ENCODE measurements at places on chromosomes 5 and 9.
A peak's percentile ranks its signal among the peaks of the same experiment; 100 is the strongest.

GRCh38 chr9:129698254-129698757 lies 32.9 kb downstream of the PRRX2 start:
- no peaks in the 10 kb centered on the region for H3K4me1 ChIP-seq
- DNase-seq: no peak
- H3K27me3 ChIP-seq: peaks cover 97% of the 10 kb centered on the region
- no peak overlapping the region for H3K4me3 ChIP-seq

DNA sequence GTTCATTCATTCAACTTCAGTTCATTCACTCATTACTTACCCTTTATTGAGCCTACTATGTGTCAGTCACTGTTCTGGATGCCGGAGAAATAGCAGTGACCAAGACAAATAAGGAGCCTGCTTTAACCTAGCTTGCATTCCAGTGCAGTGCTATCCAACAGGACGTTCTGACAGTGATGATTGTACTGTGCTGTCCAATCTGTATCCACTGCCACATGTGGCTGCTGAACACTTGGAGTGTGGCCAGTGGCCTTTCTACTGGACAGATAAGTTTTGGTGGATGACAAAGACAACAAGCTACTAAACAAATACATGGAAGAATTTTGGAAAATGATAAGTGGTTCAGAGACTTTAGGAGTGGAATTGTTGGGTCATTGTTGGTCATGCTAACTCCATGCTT lies 33.6 kb downstream of the SUB1 start:
- no peaks in the 10 kb centered on the region for H3K4me1 ChIP-seq
- no peaks in the 10 kb centered on the region for H3K36me3 ChIP-seq
- H3K27me3 ChIP-seq: no peaks in the 10 kb centered on the region
- H3K27ac ChIP-seq: no peak overlapping the region
- H3K4me3 ChIP-seq: no peak overlapping the region
- DNase-seq: no peak

GRCh38 chr5:52906845-52907244 lies 82.3 kb upstream of the ITGA2 start:
- H3K27me3 ChIP-seq: no peaks in the 10 kb centered on the region
- H3K4me1 ChIP-seq: no peaks in the 10 kb centered on the region
- H3K4me3 ChIP-seq: no peak overlapping the region
- no peak for DNase-seq
- no peak overlapping the region for H3K27ac ChIP-seq

GRCh38 chr9:37806271-37806670 lies 5.7 kb downstream of the DCAF10 start:
- H3K36me3 ChIP-seq: no peaks in the 10 kb centered on the region
- DNase-seq: no peak
- H3K27me3 ChIP-seq: no peaks in the 10 kb centered on the region
- peaks cover 15% of the 10 kb centered on the region for H3K4me1 ChIP-seq
- H3K27ac ChIP-seq: no peak overlapping the region

GRCh38 chr5:3181671-3182070 lies 414.0 kb upstream of the IRX1 start:
- H3K27me3 ChIP-seq: no peaks in the 10 kb centered on the region
- H3K4me1 ChIP-seq: no peaks in the 10 kb centered on the region
- H3K4me3 ChIP-seq: no peak overlapping the region
- no peak overlapping the region for H3K27ac ChIP-seq
- H3K36me3 ChIP-seq: no peaks in the 10 kb centered on the region

- H3K27ac ChIP-seq: no peak overlapping the region
- H3K36me3 ChIP-seq: no peaks in the 10 kb centered on the region
- no peak overlapping the region for H3K4me3 ChIP-seq
Observed at GRCh38 chr5:72248410-72248981, 71.5 kb downstream of the MRPS27 start.

GRCh38 chr9:72623156-72623555 lies 101.7 kb downstream of the TMC1 start:
- no peak overlapping the region for H3K4me3 ChIP-seq
- H3K4me1 ChIP-seq: peaks cover 4% of the 10 kb centered on the region
- H3K36me3 ChIP-seq: no peaks in the 10 kb centered on the region
- no peak for DNase-seq

- H3K27ac ChIP-seq: no peak overlapping the region
- DNase-seq: no peak
- no peaks in the 10 kb centered on the region for H3K27me3 ChIP-seq
- no peaks in the 10 kb centered on the region for H3K4me1 ChIP-seq
- no peak overlapping the region for H3K4me3 ChIP-seq
Observed at GRCh38 chr5:4513381-4513780, 626.7 kb upstream of the ADAMTS16 start.

DNA sequence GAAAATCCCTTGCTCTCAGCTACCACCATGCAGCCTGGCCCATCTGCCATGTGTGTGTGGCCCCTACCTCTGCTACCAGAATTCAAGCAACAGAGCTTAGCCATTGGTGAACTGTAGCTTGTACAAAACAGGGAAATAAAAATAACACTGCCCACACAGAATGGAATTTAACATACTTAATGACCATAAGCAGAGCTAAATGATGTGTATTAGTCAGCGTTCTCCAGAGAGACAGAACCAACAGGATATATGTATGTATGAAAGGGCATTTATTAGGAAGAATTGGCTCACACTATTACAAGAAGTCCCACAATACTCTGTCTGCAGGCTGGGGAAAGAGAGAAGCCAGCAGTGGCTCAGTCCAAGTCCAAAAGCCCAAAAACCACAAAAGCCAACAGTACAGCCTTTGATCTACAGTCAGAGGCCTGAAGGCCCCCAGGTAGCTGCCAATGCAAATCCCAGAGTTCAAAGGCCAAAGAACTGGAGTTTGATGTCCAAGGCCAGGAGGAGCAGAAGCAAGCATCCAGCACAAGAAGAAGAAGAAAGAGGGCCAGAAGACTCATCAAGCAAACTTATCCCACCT lies 318.8 kb downstream of the DNAH5 start:
- H3K36me3 ChIP-seq: no peaks in the 10 kb centered on the region
- no peak overlapping the region for H3K4me3 ChIP-seq
- no peak for DNase-seq

DNA sequence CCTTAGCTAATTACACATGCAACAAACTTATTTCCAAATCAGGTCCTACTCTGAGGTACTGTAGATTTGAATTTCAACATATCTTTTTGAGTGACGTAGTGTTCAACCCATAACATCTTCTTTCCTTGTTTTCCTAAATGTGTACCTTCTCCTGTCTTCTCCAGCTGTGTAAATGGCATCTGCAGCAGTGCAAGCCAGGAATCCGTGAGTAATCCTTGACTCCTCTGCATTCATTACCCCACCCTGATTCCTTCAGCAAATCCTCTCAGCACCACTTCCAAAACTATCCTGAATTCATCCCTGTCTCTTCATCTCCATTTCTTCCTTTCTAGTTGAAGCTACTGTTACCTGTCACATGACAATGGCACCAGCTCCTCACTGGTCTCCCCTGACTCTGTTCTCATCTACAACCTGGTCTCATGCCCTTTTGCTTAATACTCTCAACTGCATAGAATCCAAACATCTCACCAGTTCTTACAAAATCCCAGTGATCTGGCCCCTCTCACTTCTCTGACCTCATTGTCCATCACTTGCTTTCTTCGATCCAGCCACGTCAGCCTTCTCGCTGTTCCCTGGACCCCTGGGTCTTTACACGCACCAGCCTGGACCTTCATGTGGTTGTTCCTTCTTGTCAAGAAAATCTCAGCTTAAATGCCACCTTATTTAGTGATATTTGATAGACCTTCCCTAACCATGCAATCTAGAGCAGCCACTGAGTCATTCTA lies 14.6 kb upstream of the TRAF1 start:
- no peaks in the 10 kb centered on the region for H3K36me3 ChIP-seq
- no peak for DNase-seq
- no peaks in the 10 kb centered on the region for H3K27me3 ChIP-seq
- peaks cover 30% of the 10 kb centered on the region for H3K4me1 ChIP-seq

DNA sequence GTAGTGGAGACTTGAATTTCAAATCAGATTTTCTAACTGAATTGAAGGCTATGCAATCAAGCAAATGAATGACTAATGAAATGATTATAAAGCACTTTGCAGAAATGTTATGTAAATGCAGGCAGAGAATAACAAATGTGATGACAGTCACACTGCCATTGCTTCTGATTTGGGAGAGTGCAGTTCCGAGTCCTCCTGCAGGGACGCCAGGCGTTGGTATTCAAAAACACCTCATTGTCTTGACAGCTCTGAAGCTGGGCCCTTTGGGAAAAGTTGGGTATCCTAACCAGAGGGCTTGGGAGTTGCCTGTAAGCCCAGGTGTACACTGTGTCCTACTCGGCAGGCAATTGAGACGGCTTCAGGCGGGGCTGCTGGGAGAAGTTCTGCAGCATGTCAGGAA lies 57.9 kb downstream of the C5orf15 start:
- no peak overlapping the region for H3K27ac ChIP-seq
- H3K36me3 ChIP-seq: no peaks in the 10 kb centered on the region
- H3K4me1 ChIP-seq: no peaks in the 10 kb centered on the region
- no peak overlapping the region for H3K4me3 ChIP-seq
- DNase-seq: no peak

DNA sequence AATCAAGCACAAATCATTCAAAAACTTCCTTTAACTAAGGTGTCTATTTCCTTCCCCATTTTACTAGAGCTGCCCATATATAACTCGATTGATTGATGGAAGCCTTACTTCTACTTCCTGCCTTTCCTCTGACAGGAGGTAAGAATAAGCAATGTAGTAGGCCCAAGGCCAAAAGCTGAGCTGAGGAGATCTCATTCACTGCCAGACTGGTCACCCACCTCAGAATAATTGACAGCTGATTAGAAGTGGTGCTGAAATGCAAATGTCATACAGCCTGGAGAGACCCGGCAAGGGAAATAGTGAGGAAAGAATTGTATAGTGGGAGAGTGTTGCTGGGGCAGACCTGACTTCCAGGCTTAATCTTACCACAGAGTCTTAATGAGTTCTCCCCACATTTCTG lies 239.9 kb downstream of the SAXO1 start:
- no peak for DNase-seq
- H3K27me3 ChIP-seq: no peaks in the 10 kb centered on the region
- no peaks in the 10 kb centered on the region for H3K4me1 ChIP-seq
- H3K4me3 ChIP-seq: no peak overlapping the region
- no peaks in the 10 kb centered on the region for H3K36me3 ChIP-seq
- no peak overlapping the region for H3K27ac ChIP-seq

DNA sequence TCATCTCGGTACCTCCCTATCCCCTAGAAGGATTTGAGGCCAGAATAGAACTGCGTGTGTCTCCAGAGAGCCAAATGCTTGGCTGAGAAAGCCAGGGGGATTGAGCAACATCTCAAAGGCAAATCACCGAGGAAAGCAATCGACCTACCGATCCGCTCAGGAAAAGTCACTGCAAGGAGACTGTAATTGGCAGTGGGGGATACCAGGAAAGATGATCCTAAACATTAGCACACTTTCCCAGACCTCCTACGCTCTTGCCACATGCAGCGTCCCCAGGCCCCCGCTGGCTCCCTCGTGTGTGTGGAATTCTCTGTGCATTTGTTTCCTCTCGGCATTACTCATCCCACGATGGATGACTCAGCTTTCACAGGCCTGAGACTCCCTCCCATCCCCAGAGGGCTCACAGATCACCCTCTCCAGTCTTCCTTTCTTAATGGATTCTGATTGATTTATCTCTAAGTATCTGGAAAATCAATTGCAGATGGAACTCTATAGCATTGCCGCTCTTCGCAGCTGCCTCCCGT lies 82.2 kb upstream of the ICE1 start:
- H3K4me3 ChIP-seq: no peak overlapping the region
- no peak overlapping the region for H3K27ac ChIP-seq
- no peaks in the 10 kb centered on the region for H3K27me3 ChIP-seq
- no peaks in the 10 kb centered on the region for H3K4me1 ChIP-seq
- no peak for DNase-seq

GRCh38 chr9:130051855-130052254 lies 1.9 kb upstream of the GPR107 start:
- H3K27ac ChIP-seq: no peak overlapping the region
- H3K27me3 ChIP-seq: no peaks in the 10 kb centered on the region
- no peak overlapping the region for H3K4me3 ChIP-seq
- no peaks in the 10 kb centered on the region for H3K36me3 ChIP-seq

GRCh38 chr5:167453246-167454030 lies 838.0 kb upstream of the WWC1 start:
- no peaks in the 10 kb centered on the region for H3K36me3 ChIP-seq
- H3K27ac ChIP-seq: no peak overlapping the region
- no peaks in the 10 kb centered on the region for H3K27me3 ChIP-seq
- no peaks in the 10 kb centered on the region for H3K4me1 ChIP-seq
- DNase-seq: no peak

DNA sequence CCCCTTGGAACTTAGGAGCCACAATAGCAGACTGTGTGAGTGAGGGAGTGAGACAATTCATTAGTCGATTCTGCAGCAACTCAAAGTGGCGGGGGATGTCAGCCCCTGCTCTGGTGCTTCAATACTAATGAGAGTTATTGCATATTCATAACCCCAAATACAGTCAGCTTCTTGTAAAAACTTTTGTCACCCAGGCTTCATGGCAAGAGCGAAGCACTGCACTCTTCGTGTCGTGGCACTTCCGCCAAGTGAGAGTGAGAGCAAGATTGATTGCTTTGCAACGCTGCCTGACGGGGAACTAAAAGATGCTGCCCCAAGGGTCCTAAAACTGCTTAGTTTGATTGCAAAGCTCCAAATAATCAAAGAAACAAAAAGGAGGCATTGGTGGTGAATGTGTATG lies 150.9 kb downstream of the NR2F1-AS1 start:
- H3K27me3 ChIP-seq: no peaks in the 10 kb centered on the region
- no peak overlapping the region for H3K27ac ChIP-seq
- no peaks in the 10 kb centered on the region for H3K4me1 ChIP-seq
- no peak overlapping the region for H3K4me3 ChIP-seq
- no peaks in the 10 kb centered on the region for H3K36me3 ChIP-seq
- DNase-seq: no peak

GRCh38 chr9:22175972-22176545 lies 167.0 kb upstream of the CDKN2B start:
- H3K4me3 ChIP-seq: no peak overlapping the region
- H3K27me3 ChIP-seq: no peaks in the 10 kb centered on the region
- peak; percentile 46 for DNase-seq
- H3K27ac ChIP-seq: peak overlapping the region; percentile 51
- H3K36me3 ChIP-seq: no peaks in the 10 kb centered on the region
- peaks cover 9% of the 10 kb centered on the region for H3K4me1 ChIP-seq

- H3K27ac ChIP-seq: no peak overlapping the region
- H3K36me3 ChIP-seq: no peaks in the 10 kb centered on the region
- DNase-seq: no peak
- H3K4me1 ChIP-seq: no peaks in the 10 kb centered on the region
Observed at GRCh38 chr5:74587300-74587699, 53.2 kb downstream of the ENC1 start.

DNA sequence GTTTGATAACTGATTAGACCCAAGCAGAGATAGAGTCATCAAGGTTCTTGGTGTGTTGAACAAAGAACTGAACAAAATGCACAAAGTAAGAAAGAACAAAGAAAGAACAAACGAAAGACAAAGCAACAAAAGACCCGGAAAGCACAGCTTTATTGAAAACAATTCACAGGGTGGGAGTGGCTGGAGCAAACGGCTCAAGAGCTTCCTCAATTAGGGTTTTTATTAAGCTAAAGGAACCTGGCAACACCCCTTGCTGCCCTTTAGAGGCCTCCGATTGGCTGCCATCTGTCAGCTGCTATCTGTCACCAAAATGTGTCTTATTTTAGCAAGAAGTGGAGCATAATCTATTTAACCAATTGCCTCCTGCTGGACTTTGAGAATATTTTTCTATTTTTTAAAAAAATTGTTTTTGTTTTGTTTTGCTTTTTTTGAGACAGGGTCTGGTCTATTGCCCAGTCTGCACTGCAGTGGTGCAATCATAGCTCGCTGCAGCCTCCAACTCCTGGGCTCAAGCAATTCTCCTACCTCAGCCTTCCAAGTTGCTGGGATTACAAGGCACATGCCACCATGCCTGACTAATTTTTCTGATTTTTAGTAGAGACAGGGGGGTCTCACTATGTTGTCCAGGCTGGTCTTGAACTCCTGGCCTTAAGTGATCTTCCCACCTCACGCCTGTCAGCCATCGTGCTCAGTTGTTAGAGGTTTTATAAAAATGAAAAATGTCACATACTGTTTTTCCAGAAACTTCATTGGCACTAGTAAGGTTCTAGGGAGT lies 7.7 kb upstream of the ABO start:
- DNase-seq: no peak
- H3K27me3 ChIP-seq: peaks cover 96% of the 10 kb centered on the region
- no peaks in the 10 kb centered on the region for H3K4me1 ChIP-seq
